CD4-positive, alpha-beta T cell treated with Interferon gamma for 1 hour (primary cell): ENCODE measurements at places on chromosomes 2 and 18.

- no peak for DNase-seq
Observed at GRCh38 chr18:36947820-36948348, 119.0 kb downstream of the KIAA1328 start.

DNA sequence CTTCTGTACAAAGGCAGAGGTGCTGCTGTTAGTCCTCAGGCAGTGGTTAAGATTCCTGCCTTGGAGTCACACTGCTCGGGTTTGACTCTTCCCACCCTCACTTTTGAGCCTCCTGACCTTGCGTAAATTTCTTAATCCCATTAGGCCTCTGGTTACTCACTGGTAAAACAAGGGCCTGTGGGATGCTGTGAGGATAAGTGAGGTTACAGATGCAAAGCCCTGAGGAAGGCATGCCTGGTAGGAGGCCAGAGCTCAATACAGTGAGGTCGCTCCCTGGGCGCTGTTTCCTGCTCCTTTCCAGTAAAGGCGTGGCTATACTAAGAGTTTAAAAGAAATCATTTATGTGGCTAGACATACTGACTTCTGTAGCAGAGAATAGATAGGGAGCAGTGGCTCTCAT, 127.5 kb upstream of the TMEM200C start:
- no peak for DNase-seq

- no peak for DNase-seq
Observed at GRCh38 chr2:152452256-152452973, 117.4 kb downstream of the FMNL2 start.

GRCh38 chr2:45190481-45190942, 181.3 kb upstream of the SIX2 start:
- no peak for DNase-seq

DNA sequence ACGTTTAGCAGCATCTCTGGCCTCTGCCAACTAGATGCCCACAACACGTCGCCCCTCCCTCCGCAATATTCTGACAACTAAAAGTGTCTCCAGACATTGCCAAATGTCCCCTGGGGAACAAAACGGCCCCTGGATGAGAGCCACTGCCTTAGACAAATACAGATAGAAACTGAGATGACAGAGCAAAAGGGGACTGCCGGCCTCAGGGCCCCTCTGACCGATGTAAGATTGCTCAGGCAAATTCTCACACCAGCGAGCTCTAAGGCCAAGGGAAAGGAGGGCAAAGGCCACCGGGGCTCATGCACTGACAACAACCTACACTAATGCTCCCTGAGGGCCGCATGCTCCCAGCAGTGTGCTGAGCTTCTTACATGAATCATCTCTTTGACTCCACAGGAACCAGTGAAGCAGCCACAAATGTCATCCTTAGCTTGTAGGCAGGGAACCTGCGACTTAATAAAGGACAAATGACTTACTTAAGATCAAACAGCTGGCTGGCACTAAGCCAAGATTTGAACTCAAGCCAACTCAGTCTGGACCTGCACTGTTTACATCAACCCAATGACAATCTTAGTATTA, 228.5 kb downstream of the TTC32 start:
- DNase-seq, result no peak

DNA sequence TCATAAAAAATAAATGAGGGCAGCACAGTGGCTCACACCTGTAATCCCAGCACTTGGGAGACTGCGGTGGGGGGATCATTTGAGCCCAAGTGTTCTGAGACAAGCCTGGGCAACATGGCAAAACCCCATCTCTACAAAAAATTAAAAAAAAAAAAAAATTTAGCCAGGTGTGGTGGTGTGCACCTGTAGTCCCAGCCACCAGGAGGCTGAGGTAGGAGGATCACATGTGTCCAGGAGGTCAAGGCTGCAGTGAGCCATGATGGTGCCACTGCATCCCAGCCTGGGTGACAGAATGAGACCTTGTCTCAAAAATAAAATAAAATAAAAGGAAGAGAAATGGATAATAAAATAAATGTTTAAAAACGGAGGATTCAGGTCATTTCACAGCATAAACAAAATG, 113.5 kb downstream of the ATAD2B start:
- DNase-seq, result no peak

DNA sequence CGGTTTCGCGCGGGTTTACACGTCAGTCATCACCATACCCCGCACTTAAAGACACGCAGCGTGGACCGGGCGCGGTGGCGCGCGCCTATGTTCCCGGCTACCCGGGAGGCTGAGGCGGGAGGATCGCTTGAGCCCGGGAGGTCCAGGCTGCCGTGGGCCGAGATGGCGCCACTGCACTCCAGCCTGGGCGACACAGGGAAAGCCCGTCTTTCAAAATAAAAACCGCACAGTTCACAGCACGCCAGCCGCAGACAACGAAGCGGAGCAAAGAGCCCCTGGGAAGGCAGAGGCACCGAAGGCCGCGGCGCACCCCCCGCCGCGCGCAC, 328 bp downstream of the DTYMK start:
- DNase-seq, result no peak

DNA sequence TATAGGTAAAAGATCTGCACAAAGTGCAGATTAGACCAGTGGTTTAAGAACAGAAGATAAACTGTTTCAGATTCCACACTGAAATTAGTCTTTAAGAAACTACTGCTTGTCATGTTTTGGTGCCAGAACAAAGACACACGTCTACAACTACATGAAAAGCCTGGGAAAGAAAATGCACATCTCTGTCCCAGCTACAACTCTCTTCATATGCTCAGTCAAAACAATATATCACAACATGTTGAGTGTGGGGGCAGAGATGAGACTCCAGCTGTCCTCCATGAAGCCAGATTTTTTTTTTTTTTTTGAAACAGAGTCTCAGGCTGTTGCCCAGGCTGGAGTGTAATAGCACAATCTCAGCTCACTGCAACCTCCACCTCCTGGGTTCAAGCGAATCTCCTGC, 52.6 kb upstream of the BIN1 start:
- DNase-seq, result no peak

DNA sequence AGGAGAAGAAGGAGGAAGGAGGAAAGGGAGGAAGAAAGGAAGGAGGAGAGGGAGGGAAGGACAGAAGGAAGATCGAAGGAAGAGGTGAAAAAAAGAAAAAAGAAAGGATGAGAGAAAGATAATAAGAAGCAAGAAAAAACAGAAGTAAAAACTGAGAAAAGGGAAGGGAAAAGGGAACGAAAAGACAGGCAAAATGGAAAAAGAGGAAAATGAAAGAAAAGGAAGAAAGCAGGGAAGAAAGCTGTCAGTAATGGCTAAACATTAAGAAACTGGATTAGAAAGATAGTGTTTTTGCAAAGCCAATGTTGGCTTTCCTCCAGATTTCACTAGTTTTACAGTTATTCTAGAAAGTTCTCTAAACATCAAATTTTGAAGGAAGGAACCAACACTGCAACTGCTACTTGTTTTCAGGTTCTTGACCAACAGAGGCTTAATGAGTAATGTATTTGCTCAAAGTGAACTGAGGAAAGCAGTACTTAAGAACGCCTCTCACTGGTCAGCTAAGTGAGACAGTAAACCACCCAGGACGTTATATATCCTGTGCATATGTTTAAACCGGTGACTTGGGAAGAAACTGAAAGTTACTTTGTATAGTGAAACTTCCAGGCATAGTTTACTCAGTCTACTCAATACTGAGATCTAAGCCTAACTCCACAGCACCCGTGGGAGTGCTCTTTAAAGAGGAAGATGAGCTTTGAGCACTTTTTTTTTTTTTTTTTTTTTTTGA, 286.2 kb upstream of the TRIB2 start:
- DNase-seq, result no peak

DNA sequence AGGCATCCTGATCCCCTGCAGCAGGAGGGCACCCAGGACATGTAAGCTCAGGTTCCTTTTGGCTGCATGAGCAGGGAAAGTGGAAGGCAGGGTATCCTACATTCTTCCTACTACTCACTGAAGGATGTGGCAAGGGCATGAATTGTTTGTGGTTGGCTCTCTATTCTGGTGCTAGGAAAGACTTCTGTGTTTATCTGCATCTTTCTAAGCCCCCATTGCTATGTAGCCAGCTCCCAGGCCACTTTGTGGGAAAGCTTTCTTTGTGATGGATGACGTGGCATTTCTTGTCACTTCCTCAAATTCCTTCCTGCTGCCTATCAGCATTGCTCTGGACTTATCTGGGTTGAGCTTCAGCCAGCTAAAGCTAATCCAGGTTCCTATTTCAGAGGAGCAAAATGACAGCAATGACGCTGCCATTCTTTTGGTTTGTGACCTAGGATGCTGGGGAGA, 46.2 kb downstream of the MEIS1 start:
- no peak for DNase-seq

GRCh38 chr2:235011929-235012631, 60.3 kb downstream of the SH3BP4 start:
- no peak for DNase-seq

- DNase-seq, result no peak
Observed at GRCh38 chr2:36741188-36741837, 44.8 kb downstream of the VIT start.

- DNase-seq, result no peak
Observed at GRCh38 chr18:76464281-76465259, 30.5 kb downstream of the ZNF516 start.

DNA sequence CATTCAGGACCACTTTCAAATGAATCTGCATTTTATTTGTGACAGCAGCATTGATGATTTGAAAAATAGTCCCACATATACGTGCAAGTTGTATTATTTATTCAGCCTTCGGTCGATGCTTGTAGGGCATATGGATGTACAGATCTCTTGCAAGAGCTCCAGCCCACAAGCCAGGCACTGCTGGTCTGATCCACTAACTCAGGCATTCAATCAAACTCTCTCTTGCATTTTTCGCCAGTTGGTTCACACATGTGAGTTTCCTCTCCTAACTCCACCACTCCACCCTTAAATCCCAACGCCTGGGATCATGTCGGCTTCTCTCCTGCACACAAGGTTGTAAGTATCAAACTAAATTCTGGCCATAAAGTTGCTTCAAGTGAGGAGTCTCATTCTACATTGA, 318.7 kb downstream of the CYP26B1 start:
- DNase-seq, result no peak

GRCh38 chr2:224259831-224260230, 142.1 kb downstream of the FAM124B start:
- no peak for DNase-seq

DNA sequence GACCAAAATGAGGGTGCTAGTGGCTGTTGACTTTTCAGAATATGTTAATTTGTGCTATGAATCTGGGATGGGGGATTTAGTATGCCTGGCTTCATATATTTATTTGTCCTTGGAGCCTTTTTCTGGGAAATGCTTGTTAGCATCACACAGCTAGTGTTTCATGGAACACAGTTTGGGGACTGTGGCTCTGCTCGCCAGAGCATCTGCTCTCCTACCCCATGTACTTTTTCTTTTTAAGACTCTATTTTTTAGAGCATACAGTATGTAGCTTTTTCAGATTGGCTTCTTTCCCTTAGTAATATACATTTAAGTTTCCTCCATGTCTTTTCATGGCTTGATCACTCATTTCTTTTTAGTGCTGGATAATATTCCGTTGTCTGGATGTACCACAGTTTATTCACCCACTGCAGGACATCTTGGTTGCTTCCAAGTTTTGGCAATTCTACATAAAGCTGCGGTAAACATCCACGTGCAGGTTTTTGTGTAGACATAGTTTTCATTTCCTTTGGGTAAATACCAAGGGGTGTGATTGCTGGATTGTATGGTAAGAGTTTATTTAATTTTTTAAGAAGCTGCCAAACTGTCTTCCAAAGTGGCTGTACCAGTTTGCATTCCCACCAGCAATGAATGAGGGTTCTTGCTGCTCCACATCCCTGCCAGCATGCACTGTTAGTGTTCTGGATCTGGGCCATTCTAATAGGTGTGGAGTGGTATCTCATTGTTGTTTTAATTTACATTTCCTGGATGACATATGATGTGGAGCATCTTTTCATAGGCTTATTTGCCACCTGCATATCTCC, 44.1 kb downstream of the EFR3B start:
- no peak for DNase-seq

DNA sequence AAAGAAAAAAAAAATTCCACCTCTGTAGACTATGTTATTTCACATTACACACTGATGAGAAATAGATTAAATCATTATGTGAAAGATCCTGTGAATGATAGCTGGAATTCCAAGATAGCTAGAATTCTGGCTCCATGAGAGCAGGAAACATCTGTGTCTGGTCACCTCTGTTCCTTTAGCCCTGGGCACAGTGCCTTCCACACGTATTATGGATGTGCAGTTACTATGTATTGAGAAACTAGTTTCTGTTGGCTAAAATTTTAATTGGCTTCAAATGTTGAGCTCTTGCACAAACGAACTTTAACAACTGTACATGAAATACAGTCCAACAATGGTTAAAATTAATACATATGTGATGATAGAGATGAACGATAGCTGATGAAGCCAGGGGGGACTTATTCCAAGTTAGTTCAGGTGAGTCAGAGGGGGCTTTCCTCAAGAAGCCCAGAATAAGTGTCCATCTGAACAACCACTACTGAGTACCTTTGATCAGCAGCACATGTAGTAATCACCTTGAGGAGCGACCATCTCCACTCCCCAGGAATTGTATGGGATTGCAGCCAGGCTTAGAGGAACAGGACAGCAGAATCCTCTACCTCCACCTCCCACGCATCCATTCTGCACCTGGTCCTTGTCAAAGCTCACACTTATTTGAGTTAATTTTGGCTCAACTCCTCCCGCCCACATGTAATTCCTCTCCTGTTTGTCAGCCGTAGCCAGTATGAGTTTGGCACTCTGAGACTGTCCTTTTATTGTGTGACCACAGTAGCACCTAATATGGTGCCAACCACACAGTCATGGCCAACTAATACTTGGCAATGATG, 68.6 kb downstream of the NABP1 start:
- DNase-seq, result no peak

GRCh38 chr2:119415630-119416029, 16.0 kb upstream of the TMEM37 start:
- DNase-seq, result no peak

- no peak for DNase-seq
Observed at GRCh38 chr2:174682007-174682577, 82.2 kb downstream of the CHRNA1 start.
